ENCODE measurements at places on chromosomes 2 and 18.

- no peak for DNase-seq
Observed at GRCh38 chr2:207935121-207935990, 90.0 kb downstream of the PLEKHM3 start.

- DNase-seq, result no peak
Observed at GRCh38 chr18:61953161-61953560, 60.4 kb upstream of the RNF152 start.

- no peak for DNase-seq
Observed at GRCh38 chr18:74819433-74820059, 221.9 kb downstream of the ZNF407 start.

- DNase-seq, result no peak
Observed at GRCh38 chr2:42030200-42030759, 17.5 kb upstream of the PKDCC start.

- no peak for DNase-seq
Observed at GRCh38 chr2:237507512-237507911, 20.5 kb downstream of the MLPH start.

DNA sequence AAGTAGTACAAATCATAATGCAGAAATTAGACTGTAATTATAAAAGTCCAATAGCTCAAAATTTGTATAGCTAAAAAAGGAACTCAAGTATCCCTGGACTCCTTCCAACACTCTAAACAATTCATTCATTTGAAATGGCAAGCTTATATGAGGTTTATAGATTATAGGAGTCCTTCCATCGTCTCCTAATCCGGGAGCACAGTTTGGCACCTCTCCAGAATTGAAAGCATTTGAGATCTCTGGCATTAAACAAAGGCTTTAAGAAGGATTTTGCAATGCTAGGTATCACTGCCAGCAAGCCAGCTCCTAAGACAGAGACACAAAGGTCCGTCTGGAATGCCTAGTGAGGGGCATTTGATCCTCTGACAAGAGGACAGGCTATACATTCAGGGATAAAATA lies 90.9 kb downstream of the ACVR1 start:
- DNase-seq, result no peak

DNA sequence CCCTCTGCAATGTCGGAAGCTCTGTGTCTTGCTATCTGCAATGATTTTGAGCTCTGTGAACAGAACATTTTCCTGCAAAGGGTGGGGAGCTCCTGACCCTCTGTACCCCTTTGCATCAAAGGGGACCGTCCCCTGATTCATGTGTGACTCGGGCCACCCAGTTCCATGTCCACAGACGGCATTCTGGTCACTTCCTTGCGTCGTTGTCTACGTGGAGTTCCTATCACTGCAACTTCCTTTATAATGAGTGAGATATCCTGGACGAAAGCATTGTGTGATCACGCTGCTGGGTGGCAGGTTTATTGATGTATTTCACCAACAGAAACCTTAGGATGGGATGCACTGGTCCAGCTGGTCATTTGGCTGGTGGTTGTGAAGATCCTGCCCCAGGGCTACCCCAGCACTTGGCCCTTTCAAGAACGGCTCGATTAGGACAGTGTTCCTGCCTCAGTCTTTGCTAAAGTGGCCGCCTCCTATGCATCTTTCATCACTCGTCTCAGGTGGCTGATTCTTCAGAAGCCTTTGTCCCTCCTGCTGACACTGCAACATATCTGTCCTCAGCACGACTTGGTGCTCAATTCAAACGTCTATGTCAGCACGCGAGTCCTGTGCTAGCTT lies 202.7 kb downstream of the ACKR3 start:
- DNase-seq, result no peak

GRCh38 chr2:68387408-68388350 lies 22.6 kb downstream of the PLEK start:
- no peak for DNase-seq

DNA sequence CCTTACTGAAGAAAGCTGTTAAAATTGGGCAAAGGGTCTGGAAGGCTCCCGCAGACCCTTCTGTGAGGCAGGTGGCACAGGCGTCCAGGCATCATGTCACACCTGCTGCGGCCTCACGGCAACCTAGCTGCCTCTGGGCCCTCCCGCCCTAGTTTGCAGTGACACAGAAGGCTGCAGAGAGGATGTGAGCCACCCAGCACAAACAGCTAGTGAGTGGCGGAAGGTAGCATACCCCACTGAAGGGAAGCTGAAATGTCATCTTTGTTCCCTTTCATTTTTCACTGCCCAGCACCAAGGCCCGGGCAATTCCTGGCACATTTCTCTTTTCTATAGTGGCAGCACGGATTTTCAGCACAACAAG lies 53.8 kb downstream of the TRAPPC12 start:
- DNase-seq, result no peak

DNA sequence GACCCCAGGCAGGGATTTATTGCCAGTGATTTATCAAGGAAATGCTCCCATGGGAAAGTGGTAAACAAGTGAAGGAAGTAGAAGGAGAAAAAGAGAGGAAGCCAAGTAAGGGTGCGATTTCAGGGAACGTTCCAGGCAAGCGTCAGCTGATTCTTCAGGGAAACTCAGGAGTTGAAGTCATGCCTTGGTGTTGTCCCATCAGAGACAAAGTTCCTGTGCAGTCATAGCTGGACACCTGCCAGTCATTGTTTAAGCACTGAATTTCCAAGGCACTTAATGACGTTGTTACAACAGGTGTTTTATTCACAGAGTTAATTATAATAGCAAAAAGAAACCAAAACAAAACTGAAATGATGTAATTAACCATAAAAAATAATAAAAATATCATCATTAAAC lies 381.8 kb upstream of the CRIM1 start:
- DNase-seq, result no peak

DNA sequence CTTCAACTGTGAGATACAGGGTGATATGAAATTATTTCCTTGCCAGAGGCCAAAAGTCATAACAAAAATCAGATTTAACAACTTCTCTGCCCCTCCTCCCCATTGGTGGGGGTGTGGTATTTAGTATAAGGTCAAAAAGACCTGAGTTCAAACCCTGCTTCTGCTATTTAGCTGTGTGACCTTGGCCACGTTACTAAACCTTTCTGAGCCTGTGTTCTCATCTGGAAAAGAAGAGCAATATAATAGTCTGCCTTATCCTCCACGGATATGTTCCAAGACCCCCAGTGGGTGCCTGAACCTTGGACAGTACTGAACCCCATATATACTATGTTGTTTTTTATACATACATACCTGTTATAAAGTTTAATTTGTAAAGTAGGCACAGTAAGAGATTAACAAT lies 3.7 kb downstream of the CDC42EP3 start:
- DNase-seq, result no peak

DNA sequence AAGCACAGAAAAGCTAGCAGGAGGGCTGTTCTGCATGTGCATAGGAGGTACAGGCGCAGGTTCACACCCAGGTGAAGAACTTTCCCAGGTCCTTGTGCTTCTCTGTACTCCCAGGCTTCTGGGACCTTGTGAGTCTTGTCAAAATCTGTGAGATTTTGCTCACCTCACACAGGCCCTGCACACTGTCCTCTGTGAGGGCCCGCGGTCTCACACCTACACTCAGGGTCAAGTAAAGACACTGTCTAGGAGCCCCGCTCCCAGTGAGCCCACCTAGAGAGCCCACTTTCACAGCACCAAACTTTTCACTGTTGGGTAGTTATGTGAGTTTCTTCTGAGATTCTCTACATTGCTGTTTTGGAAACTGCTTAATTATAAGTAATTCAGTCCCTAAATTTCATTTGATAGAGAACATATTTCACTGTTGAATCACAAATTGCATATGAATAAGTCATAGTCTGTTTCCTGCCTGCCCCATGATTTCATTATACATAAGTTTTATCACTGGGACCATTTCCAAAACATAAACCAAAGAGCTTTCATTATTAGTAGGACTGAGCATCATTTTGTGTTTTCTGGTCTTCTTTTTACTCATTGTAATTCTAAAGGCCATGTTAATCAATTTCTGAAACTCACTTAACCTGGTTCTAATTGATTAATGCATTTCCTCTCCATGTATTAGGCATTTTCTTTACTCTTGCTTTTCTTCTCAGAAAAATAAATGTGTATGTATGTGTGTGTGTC lies 234.2 kb upstream of the SPOPL start:
- DNase-seq, result no peak

DNA sequence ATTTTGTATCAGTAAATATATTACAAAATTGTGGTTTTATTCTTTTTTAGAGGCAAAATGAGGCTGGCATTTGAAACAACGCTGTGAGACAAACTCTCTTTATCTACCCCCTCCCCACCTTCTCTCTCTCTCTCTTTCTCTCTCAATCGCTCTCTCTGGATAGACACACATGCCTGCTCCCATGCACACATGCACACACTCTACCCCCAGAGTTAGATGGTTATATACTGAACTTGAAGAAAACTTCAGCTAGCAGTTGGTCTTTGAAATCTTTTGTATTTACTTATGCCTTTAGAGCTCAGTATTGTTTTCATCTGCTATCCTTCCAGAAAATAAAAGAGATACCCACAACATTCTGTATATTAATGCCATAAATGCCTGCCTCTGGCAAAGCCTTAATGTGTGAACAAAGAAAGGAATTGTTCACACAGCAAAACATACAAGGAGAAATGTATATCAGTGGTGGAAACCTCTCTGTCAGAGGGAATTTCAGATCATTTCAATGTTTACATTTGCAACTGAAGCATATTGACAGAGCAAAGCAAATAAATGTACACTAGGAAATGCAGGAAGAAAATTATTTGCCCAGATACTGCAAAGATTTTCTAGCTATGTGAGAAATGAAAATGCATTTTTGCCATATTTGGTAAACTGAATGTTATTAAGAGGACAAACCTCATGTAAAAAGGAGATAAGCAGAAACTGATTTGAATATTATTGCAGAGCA lies 217.0 kb upstream of the UBE2E3 start:
- no peak for DNase-seq

GRCh38 chr2:118443596-118443995 lies 355.3 kb downstream of the INSIG2 start:
- no peak for DNase-seq

DNA sequence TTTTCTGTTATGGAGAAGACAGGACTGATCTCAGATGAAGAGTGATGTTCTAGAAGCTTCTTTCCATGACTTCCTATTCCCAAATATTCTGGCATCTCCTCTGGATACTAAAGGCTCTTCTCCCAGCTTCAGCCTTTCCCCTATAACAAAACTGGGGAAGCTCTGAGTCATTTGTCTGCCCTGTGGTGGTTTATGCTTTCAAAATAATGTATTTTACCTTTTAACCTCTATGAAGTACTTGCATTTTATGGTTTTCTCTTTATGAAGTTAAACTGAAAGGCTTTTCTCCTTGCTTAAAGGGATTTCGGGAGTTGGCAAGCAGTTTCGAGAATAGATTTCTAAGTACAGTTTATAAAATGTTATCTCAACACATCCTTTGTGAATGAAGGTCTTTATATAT lies 104.4 kb downstream of the TANC1 start:
- no peak for DNase-seq

GRCh38 chr2:205705511-205706349 lies 23.4 kb downstream of the NRP2 start:
- DNase-seq, result no peak

DNA sequence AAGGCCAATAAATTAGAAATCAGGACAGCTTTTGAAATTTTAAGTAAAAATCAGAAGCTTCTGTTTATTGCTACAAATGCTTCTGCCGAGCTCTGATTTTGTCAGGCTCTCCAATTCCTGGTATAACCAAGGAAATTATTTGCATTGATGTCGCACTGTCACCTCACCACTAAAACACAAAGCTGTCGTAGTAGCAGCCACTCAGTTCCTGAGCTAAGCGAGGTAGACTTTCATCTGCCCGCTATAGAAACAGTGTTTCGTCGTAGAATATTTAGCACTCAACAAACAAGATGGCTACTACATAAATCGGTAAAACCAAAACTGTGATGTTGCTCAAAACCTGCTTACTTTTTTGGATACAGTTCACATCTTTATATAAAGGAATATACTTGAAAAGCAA lies 141.3 kb upstream of the FOSL2 start:
- DNase-seq, result no peak

- DNase-seq, result no peak
Observed at GRCh38 chr2:12050396-12050795, 304.0 kb downstream of the LPIN1 start.

DNA sequence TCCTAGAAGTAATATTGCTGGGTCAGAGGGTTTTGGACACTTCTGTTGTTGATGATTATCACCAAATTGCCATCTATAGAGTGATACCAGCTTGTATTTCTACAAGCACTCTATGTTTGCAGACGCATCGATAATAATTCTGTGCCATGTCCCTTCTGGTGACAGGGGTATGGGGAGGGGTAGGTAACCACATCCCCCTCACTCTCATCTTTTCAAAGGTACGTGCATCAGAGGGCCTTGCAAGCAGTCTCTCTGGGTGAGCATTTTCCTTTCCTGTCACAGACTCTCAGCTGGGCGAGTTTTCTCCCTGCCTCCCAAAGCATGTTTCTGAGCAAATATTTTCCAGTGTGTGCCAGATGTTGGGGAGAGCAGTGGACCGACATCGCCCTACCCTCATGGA lies 98.0 kb downstream of the SMAD7 start:
- no peak for DNase-seq

- no peak for DNase-seq
Observed at GRCh38 chr2:15685143-15685542, 93.5 kb downstream of the DDX1 start.

DNA sequence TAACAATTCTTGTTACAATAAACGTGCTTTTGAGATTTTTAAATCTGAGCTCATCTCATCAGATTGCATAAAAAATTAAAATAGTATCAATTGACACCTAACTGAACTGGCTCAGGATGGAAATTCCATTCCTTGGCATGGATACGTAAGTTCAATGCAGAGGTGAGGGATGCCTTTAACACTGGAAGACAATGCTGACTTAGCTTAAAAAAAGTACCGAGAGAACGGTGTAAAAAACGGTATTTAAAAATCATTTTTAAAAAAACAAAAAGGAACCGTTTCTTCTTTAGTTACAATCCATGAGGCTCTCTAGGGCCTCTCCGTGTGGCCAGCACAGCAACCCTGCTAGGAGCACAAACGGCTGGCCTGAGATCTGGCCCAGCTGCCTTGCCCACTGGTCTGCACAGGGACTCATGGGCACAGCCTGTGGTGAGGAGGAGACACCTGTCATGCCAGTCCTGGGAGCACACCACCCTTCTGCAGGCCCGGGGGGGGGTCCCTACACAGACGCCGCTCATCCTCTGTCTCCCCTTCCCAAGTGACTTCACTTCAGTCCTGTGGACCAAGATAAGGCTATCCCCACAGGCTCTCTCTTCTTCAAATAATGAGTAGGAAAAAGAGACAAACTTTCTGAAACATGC lies 45.2 kb downstream of the FAM168B start:
- no peak for DNase-seq

DNA sequence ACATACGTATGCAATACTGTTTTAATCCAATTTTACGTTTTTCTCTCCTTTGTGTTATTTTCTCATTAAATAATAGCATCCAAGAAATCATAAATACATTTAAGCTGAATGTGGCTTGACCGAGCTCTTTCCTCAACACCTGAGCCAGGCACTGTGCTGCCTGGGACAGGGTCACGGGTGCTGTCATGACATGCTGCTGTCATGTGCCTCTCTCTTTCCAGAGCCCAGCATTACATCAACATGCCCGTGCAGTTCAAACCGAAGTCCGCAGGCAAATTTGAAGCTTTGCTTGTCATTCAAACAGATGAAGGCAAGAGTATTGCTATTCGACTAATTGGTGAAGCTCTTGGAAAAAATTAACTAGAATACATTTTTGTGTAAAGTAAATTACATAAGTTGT lies 94.1 kb upstream of the LDLRAD4 start:
- no peak for DNase-seq
